ENCODE measurements at places on chromosomes 6 and 20. TPM values are rescaled to one million over a fixed set of nuclear protein-coding genes. Genes with fewer than 3 reads are reported as not detected.

RAET1L gene
- not detected for total RNA-seq

- no peak for DNase-seq
Observed at GRCh38 chr6:131399433-131399832, 173.6 kb upstream of the ARG1 start.

DNA sequence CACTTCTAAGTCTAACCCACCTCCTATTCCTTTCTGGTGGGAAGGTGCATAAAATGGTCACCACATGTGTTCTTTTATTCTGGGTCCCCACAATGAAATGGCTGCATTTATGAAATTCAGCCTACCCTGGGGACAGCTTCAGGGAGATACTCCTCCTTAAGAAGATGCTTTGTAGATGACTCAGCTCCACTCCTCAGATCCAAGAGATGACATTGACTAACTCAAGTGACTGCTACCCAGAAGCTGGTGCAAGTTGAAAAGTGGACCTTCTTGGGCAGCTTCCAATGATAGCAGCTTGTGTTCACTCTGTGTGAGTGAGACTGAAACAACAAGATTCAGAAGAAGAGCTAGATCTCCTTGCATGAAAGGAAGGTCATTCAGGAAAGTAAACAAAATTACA is 113.4 kb downstream of the SCP2D1 start:
- DNase-seq, result no peak

DNA sequence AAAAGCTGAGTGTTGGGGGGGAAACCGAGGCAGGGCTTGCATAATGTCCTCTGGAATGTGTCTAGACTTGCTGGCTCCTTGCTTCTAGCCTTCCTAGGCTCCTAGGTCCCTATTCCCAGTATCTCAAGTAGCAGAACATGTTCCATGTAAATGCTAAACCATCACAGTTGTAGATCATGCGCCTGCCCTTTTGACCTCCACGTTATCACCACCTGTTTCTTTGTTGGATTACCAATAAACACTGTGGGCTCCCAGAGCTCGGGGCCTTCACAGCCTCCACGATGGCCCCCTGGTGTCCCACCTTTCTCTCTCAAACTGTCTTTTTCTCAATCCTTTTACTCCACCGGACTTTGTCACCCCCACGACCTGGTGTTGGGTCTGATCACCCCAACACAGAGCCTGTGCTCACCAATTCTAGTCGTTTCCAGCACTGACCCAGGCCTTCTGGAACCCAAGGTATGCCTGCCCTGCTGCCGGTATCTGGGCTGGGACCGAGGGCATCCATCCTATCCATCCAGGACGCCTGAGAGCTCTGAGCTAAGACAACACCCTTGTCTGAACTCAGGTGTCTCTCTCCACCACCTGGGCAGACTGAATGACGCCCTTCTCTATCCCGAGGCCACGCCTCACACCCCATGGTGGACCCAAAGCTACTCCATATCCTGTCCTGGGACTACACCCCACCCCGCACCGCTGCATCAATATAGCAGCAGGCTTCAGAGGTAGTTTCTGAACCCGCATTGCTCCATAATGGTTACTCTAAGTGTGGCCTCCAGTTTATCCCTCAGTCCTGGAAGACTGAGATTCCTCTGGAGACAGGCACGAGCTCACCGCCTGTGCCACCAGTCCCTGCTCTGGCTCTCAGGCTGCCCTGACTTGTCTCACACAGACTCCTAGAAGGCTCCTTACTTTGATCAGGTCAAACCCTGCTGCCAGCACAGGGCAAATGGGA is 9.3 kb upstream of the PRR18 start:
- DNase-seq, result no peak

DNA sequence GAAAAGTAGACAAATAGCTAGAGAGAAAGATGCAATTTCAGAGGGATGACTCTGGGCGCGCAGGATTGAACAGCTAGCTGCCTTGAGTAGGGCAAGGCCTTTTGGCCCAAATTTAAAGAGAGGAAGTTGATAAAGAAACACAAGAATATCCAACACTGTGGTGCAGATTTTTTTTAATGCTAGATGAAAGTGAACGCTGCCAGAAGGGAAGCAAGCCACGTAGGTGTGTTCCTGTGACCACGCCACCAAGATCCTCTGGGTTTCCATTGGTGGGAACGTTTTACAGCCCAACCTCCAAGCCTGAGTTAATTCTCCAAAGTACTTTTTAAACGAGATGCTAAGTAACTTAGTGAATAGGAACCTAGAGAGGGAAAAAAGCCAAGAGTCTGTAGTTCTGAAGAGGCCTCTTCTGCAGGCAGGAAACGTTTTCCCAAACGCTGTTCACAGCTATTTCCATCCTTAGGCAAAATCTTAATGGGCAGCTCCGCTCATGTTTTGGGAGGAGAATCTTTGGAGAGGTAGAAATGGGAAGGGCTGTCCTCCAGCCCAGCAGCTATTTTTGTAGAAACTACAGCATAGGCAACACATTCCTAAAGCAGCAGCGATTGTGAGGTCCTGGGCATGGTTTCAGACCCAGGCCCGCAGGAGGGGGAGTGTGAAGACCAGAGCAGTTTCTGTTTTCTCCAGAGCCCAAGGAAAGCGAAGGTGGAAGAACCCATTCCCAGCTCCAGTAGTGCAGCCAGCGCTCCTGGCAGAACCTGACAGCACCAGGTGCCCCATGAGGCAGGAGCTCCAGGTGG is 8.2 kb downstream of the LY86 start:
- DNase-seq, result no peak

SYCP2L gene
- 2.1 TPM for total RNA-seq

BPI gene
- total RNA-seq, result not detected

DDO gene
- total RNA-seq, result not detected

GRCh38 chr6:137512757-137513605 is 18.8 kb upstream of the OLIG3 start:
- DNase-seq, result no peak

DNA sequence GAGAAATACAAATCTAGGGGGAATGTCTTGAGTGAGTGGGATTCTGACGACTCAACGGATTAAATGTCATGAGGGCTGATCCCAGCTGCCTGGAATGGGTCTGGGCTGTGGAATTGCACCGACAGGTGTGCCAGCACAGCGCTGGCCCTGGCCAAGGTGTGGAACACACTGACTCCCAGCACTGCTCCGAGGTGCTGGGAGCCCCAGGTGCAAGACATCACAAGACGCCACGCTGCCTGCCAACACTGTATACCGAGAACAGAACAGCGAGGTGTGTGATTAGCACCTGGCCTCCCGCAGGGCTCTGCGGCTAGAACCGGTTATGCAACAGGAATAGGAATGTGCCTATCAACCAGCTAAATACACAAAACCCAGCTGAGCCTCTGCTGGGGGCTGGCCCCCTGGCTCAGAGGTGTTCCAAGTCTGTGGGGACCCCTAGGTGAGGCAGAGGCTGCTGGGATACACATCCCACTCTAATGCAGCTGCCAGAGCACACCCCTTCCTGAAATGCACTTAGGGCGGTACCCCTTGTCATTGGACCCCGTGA is 24.8 kb upstream of the APMAP start:
- peak; percentile 98 for DNase-seq

GRCh38 chr20:24993337-24994185 is 1.0 kb upstream of the APMAP start:
- no peak for DNase-seq

DNA sequence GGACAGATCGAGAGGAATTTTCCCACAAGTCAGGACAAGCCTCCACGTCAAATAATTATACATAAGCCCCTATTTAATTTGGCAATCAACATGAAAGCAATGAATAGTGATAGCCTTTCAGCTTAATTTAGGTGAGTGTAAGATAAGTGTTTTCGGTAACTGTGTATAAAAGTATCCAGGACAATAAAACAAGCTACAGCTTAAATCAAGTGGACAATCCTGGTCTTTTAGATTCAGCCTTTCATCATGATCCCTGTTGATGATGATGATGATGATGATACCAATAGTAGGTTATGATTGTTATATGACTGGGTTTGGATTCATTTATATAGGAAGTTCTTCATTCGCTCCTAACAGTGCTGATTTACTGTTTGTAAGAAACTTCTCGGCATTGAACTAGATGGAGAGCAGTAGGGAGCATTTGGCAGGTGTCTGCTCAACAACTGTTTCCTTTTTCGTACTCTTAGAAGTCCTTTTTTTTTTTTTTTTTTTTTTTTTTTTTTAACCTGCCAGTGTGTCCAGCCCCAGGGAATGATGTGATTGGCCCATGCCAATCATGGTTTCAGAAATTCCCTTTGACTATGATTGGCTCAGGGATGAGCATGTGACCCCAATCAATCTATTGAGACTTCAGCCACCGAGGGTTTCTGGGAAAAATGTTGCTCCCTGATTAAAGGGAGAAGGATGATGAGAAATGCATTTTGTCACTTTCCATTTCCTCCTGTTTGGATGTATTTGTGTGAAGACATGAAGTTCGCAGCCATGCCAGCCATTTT is 11.3 kb upstream of the RNF182 start:
- no peak for DNase-seq

- peak; percentile 6 for DNase-seq
Observed at GRCh38 chr6:126919947-126920346, 198.5 kb upstream of the RSPO3 start.

DNA sequence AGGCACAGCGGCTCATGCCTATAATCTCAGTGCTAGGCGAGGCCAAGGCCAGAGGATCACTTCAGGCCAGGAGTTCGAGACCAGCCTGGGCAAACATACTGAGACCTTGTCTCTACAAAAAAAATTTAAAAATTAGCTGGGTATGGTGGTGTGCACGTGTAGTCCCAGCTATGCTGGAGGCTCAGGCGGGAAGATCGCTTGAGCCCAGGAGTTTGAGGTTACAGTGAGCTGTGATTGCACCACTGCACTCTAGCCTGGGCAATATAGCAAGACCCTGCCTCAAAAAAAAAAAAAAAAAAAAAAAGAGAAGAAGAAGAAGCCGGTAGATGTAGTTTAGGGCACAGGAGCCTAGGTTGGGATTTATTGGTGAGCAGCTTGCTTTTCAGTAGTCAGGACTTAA is 20.7 kb downstream of the MTHFD1L start:
- no peak for DNase-seq

DNA sequence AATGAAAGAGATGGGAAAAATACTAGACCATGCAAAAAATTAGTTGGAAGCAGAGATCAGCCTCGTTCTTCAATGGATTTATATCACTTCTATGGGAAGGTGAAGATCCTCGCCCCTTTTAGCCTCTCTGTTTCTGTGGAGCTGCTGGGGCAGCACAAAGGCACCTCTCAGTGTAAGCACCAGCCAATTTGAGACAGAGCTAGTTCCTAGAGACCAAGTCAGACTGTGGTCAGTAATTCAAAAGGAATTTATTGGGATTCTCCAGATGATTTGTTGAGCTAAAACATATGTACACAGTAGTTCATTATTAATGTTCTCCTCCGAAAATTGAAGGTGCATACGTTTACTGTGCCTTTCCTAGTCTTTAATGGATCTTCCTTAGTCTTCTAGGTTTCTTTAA is 42.4 kb downstream of the SCGN start:
- DNase-seq, result no peak

DNA sequence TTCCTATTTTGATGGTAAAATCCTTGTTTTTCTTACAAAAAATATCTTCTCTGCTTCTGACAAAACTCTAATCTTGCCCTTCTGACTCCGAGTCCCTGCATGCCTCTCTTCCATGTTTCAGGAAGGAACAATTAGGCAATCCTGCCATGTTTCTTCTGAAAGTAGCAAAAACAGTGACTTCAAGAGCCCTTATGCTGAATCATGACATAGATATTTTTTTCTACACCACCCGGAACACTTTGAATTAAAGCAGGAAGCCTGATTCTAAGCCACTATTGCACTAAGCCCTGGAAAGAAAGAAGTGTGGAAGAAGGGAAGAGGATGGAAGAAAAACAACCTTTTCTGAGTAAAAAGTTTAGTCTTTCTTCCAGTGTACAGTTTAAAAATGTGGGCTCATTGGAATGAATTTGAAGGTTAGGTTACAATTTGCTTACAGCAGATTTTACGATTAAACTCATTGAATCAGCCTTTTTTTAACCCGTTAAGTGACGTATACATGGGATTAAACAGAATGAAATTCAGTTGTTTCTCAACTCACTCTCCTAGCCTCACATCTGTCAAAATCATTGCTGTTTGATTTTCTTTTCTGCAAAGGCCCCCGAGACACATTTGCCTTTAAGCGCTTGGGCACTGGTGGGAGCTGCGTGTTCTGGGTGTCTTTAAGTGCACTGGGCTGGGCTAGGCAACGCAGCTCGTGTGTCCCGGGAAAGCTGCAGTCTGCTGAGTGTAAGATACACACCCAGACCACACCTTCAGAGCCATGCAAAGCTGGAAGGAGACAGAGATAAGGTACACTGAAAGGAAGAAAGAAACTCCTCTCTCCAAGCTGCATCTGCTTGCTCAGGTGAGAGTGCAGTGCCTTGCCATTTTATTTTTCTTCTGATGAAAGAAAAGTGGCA is 159.4 kb upstream of the CITED2 start:
- DNase-seq, result peak; percentile 50

HLA-DRA gene
- 20.1 TPM for total RNA-seq

- no peak for DNase-seq
Observed at GRCh38 chr20:35561671-35562070, 19.8 kb downstream of the ERGIC3 start.

C20orf144 gene
- 0.66 TPM for total RNA-seq

DNA sequence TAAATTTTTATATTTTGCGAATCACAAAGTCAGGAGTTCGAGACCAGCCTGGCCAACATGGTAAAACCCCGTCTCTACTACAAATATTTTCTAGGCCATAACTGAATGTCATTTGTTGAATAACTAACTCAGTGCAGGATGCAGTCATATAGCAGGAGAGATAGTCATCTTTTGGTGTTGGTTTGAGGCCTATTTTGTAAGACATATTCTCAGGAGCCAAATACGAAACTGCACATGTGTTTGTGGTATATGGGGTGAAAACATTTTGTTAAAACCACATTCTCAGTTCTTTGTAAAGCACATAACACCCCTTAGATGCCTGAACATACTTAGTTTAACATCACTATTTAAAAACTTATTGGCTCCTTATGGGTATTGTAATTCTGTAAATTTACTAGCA is 4.7 kb upstream of the ENPP5 start:
- DNase-seq, result no peak

DNA sequence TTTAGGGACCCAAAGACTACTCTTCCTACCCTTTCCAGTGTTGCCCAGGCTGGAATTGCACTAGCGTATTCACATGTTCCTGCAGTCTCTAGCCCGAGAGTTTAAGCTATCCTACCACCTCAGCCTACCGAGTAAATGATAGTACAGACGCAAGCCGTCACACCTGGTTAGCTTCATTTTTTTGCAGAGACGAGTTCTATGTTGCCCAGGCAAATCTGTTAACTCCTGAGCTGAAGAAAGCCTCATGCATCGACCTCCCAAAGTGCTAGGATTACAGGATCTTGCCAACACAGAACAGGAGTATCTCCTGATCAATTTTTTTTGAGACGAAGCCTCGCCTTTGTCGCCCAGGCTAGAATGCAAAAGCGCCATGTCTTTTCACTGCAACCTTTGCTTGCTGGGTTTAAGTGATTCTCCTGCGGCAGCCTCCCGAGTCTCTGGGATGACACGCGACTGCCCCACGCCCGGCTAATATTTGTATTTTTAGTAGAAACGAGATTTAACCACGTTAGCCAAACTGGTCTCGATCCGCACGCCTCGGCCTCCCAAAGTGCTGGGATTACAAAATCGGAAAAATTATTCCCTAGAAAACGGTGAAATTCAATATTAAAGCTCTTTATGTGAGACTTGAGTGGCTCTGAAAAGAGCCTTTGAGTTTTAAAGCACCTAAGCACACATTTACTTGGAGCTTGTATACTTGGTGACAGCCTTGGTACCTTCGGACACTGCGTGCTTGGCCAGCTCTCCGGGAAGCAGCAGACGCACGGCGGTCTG is 128.5 kb downstream of the HFE start:
- no peak for DNase-seq
